ENCODE measurements at places on chromosomes 3 and 15.

DNA sequence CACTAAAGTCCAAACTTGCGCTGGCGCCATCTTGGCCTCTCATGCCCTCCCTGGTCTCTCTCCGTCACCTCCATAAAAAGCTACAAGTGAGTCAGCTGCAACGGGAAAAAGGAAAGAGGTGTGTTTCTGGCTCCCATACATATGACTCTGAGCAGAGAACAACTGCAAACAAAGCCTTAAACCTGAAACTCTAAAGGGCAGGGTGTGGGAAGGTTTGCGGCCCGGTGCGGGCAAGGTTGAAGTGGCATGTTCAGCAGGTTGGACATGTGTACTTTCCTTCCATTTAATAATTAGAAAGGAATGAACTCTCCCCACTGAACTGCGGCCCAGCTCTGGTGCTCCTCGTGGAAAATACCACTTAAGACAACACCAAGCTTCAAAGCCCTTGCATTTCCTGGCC is 59.0 kb upstream of the PPARG start:
- no peak for DNase-seq

DNA sequence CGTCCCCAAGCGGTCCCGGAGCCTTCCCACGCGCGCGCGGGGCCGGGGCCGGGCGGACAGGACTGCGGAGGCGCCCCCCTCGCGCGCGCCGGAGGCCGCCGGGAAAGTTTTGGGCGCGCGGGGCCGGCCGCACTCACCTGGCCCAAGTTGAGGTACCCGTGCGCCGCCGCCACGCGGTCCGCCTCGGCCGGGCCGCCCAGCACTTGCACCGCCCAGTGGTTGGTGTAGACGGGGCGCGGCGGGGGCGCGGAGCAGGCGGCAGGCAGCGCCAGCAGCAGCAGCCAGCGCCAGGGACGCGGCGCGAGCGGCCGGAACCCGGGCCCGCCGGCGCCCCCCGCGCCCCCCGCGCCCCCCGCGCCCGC is 289 bp downstream of the PCSK6 start:
- no peak for DNase-seq

GRCh38 chr15:71627604-71628003 is 182.8 kb upstream of the NR2E3 start:
- DNase-seq: no peak

DNA sequence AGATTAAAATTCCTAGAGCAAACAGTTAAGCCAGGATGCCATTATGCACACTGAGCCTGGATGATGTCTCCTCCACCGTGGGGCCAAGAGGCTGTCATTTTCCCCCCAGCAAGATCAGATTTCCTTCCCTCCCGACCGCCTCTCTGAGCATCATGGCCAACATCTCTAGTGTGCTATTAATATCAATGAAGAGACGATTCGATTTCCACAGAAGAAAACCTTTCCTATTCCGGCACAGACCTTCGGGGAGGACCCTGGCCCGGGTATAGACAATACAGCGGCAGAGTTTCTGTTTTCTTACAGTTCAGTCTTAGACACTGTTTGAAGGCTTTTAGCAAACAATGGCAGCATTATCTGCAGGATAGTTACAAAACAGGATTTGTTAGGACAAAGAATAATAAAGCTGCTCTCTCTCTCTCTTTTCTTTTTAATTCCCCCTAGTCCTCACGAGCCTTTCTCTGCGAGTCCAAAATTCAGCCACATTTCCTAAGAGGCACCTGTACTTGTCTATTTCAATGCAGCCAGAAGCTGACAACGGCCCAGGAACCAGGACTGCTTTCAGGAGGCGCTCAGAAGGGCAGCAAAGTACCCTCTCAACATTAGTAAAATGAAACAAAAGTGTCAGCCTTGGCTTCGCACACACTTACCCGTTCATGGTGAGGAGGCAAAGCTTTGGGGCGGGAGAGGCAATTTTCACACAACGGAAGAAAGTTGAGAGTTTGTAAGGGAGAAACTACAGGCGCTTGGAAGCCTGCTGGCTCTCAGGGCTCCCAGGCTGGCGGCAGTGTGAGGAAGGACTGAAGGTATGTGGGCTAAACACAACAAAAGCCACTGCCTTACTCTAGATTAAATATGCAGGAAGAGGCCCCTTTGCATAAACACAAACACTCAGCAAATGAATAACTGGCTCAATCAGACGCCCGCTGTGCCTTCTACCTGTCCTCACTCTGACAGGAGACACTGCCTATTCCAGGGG is 278.0 kb downstream of the FOXP1 start:
- peak; percentile 15 for DNase-seq

- DNase-seq: no peak
Observed at GRCh38 chr3:101195951-101196713, 124.2 kb downstream of the IMPG2 start.

Measured in CD4-positive, alpha-beta T cell treated with Interleukin-2 at 100 ng/mL for 4 hours (primary cell).